ENCODE measurements at places on chromosomes 5 and 9.

DNA sequence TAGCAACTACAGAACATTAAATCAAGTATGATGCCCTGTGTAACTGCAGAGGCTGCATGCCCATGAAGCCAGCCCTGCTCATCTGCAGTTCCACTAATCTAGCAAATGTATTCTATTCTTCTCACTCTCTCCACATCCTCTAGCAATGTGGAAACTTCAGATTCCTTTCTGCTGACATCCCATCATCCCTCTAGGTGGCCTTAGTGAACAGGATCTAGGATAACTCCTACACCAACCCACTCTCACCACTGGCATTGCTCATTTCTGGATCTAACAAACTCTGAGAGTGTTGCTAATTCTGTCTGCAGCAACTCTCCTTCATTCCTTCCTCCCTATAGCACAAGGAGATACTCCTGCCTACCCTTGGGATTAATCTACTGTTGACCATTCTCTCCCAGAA lies 80.8 kb downstream of the FAM81B start:
- no peak for DNase-seq

DNA sequence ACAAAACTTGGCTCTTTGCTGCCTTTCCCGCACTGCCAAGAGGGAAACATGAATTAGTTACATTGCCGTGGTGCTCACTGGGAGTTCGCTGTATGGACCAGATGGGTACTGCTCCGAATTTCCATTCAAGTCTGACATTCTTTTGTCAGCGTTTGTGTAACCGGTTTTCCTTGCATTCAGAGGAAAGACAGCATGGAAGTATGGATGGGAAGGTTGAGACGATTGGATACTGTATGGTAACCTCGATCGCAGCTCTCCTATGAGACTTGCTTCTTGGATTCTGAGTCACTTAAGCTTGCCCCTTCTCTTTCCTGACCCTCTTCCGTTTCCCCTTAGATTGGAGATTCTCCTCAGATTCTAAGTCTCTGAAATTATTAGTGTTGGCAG lies 625 bp upstream of the UBLCP1 start:
- DNase-seq = no peak

GRCh38 chr5:169945831-169946261 lies 34.4 kb downstream of the INSYN2B start:
- no peak for DNase-seq

DNA sequence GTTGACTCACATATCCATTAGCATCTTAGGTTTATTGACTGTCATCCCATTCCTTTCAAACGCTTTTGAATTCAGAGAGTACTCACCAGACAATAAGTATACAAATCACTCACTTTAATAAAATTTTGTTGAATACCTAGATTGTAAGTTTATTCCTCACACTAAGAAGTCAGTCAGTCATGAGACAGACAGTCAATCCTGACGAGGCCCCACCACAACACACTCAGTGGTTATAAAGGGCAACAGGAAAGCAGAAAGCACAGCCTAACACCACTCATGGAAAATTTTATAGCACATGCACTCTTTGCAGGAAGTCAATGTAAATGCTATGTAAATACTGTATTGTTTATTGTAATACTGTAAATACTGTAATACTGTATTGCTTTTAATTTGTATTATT lies 176.3 kb upstream of the PTGER4 start:
- DNase-seq = no peak

- DNase-seq = no peak
Observed at GRCh38 chr9:110036286-110036685, 171.7 kb downstream of the C9orf152 start.

DNA sequence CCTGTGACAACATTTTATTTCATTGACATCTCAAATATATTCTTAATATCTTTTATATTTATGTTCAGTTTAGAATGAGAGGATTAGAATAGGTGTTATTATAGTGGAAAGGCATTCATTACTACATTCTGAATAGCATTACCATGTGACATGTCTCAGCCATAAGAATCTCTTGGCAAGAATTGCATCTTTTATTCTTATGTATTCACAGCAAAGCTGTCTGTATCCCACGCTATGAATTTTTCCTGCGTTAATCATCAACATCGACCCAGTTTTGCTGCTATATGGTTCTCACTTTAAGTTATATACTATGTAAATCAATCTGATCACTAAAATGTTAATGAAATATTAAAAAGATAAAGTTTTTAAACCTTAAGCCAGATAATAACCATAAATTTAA lies 248.6 kb downstream of the TMEM232 start:
- no peak for DNase-seq

- no peak for DNase-seq
Observed at GRCh38 chr5:1161108-1161832, 40.1 kb upstream of the SLC6A19 start.

DNA sequence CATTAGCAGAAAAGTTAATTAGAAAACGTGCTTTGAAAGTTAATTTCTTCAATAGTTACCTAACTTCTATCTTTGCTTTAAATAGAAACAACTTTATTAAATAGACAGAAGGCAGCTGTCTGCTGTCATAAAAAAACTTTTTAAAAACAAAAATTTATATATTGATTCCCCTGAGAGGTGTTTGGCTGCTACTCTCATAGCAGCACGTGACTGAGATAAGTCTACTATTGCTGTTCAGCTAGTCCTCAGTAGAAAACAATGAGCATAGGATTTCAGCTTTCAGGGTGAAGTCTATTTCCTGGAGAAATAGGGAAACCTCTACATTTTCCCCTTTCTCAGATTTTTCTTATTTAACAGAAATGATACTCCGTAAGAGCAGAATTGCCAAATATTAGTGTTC lies 135.0 kb upstream of the FBN2 start:
- no peak for DNase-seq

GRCh38 chr5:83827111-83827557 lies 106.5 kb upstream of the HAPLN1 start:
- DNase-seq = no peak

- no peak for DNase-seq
Observed at GRCh38 chr9:86186696-86187095, 72.8 kb downstream of the C9orf153 start.

DNA sequence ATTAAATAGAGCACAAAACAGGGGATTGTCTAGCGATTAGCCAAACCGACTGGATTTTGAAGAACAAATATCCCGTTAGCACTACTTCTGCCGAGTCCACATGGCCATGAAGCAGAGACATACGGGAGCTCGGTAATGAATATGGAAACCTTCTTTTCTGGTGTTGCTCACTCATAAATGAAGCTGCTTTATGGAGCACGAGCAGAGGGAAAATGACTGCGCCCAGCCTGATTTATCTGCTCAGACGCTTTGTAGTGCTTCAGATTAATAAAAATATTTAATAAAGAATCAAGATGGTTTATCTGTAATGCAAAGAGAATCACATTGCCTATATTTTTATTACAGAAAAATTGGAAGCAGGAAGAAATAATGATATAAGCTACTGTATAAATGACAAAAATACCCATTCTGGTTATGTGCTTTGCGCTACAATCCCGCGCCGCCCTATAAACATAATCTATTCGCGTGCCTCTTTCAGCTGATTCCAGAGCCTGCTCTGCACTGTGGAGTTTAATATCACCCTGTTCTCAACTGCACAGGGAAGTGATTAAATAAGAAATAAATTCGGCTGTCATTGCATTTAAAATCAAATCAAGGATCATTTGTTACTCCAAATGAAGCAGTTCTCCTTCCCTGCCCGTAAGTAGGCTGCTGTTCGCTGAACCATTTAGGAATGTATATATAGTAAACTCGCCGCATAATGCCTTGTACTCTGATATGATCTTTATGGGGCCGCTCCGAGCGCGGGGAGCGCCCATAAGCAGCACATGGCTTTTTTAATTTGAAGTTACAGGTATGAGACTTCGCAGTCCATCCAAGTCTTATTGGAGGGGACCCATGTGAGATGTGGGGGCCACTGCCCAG lies 22.3 kb upstream of the UBAC1 start:
- DNase-seq = no peak

GRCh38 chr9:130663977-130664250 lies 480 bp upstream of the PRDM12 start:
- no peak for DNase-seq

DNA sequence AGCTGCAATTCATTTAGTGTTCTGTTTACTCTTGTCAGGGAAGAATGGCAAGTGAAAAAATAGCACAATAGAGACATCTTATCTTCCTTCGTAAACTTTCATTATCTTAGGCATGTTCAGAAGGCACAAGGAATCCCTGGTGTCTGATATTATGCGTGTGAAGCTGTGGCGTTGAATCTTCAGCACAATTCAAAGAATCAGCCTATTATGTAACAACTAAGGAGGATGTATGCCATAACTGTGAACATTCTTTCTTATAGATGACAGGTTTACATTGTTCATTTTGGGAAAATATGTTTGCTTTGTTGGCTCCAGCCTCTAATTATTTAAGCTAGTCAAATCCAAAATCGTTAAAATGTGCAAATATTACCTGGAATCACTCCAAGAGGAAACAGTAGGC lies 446.1 kb downstream of the ANXA1 start:
- no peak for DNase-seq

DNA sequence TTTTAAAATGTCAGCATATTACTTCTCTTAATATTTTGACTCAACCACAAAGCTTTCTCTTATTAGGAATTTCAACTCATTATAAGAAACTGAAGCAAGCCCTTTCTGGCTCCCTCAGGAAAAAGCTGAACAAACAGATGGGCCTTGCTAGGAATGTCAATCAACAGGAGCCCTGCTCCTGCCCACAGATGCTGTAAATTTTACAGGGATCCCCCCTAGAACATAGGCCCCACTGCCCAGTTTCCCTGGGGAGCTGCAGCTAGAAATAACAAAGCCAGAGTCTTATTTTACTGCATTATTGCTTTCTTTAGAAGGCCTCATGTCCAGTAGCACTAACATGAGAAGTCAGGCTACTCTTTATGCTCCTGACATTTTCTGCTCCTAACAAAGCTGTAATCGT lies 103.8 kb downstream of the PCSK1 start:
- DNase-seq = no peak

DNA sequence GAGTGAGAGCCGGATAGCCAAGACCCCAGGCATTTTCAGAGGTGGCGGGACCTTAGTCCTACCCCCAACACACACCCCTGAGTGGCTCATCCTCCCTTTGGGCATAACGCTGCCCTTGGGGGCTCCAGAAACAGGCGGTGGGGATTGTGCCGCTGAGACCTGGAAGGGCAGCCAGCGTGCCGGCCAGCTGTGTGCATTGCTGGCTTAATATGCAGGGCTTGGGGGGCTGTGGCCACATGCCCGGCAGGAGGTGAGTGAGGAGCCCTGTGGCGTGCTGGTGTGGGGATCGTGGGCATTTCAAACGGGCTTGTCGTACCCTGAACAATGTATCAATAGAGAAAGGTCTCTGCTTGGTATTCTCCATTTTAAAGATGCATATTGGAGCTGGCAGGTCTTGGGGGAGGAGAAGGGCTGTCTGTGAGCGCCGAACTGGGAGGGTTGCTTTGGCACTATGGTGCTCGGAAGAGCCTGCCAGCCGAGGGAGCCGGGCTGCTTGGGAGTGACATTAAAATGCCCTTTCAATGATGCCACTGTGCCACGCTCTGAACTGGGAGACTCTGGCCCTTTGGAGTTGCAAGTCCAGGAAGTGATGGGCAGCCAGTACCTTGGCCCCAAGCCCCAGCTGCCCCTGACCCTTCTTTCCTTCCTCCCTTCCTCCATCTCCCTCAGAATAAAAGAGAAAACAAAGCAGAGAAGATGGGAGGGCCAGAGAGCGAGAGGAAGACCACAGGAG lies 11.2 kb upstream of the OLFM1 start:
- no peak for DNase-seq

- DNase-seq = no peak
Observed at GRCh38 chr5:113989278-113989912, 372.5 kb upstream of the KCNN2 start.

DNA sequence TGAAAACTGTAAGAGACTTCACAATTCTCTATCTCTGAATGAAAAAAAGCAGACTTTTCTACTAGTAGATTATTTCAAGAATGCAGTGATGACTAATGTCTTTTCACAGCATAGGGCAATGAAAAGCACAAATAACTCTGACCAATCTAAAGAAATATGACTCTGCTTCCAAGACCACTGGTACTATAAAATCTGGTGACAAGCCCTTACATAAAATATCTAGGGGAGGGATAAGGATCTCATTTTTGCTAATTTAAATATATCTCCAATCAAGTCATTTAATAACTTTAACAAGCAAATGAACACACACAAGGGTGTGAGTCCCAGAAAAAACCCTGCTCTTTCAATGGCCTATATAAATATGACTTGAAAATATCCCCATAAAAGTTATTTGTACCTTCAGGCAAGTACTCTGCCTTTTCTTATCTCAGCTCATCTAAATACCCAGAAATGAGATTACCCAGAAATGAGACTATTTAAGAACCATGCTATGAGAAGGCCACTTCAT lies 105.2 kb downstream of the GNAQ start:
- DNase-seq = no peak

- DNase-seq = peak; percentile 28
Observed at GRCh38 chr9:127805620-127806019, 2.9 kb downstream of the FPGS start.

DNA sequence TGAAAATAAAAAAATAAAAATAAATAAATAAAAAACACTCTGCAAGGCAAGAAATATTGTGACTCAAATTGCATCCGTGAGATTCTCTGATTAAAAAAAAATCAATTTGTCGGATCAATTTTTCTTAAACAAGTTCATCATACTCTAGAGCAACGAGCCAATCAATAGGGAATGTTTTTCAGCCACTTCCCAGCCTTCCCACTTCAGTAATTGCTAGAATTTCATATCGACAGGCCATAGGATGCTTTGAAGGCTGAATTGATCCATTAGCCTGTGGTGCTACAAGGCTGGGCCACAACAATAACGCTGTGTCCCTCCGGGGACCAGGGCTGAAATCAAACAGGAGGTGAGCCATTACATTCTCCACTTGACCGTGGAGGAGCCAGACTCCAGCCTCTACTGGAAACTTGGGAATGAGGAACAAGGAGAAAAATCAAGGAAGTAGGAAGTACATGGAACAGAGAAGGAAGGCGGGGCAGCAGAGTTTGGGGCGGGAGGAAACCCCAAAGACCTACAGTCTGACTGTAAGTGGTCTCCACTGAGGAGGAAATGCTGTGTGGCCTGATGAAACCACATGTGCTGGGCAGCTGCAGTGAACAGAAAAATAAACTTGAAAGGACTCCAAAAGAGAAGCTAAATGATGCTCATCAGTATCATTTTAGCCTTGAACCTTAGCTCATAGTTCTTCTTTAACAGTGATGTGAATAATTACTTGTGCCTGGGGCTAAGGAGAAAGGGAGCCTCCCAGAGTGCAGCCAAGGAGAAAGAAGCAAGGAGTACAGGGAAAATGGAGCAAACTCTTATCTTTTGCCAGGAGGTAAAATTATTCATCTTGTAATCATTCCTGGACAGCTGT lies 308.6 kb downstream of the TLE1 start:
- DNase-seq = no peak
